ENCODE measurements at places on chromosomes 2 and 18. TPM values are rescaled to one million over a fixed set of nuclear protein-coding genes. Genes with fewer than 3 reads are reported as not detected.

GRCh38 chr2:8334866-8335325 is 347.0 kb upstream of the ID2 start:
- H3K27ac ChIP-seq = no peak overlapping the region
- no peaks in the 10 kb centered on the region for H3K4me1 ChIP-seq
- no peaks in the 10 kb centered on the region for H3K36me3 ChIP-seq
- no peak overlapping the region for H3K4me3 ChIP-seq
- no peak for DNase-seq

GRCh38 chr2:48098539-48098938 is 192.2 kb upstream of the FBXO11 start:
- H3K27ac ChIP-seq = no peak overlapping the region
- no peaks in the 10 kb centered on the region for H3K36me3 ChIP-seq
- no peaks in the 10 kb centered on the region for H3K27me3 ChIP-seq
- DNase-seq = no peak
- no peak overlapping the region for H3K4me3 ChIP-seq
- no peaks in the 10 kb centered on the region for H3K4me1 ChIP-seq

The CPLX4 gene
- not detected for total RNA-seq

DNA sequence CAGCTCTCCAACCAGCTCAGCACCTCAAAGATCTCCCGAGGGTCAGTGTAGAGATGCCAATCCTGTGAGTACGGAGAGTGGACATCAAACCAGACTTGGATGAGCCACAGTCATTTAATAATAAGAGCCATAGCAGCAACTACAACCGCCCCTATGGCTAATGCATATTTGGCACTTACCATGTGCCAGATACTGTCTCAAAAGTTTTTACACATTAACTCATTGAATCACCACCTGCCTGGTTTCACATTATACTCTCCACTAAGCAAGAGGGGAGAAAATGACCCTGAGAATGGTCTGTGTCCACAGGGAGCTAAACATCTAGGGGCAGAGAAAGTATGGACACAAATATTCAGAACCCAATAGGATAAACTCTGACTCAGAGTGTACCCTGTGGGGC is 2.6 kb downstream of the CNPPD1 start:
- H3K4me3 ChIP-seq = no peak overlapping the region
- peaks cover 23% of the 10 kb centered on the region for H3K36me3 ChIP-seq
- DNase-seq = no peak
- H3K4me1 ChIP-seq = peaks cover 26% of the 10 kb centered on the region
- H3K27ac ChIP-seq = no peak overlapping the region

The DQX1 gene
- total RNA-seq = not detected

The TMEM169 gene
- total RNA-seq = 7.3 TPM

GRCh38 chr2:162007447-162008040 is 66.5 kb downstream of the DPP4 start:
- H3K27me3 ChIP-seq = no peaks in the 10 kb centered on the region
- no peaks in the 10 kb centered on the region for H3K36me3 ChIP-seq
- H3K27ac ChIP-seq = no peak overlapping the region

- H3K4me3 ChIP-seq = no peak overlapping the region
- H3K27me3 ChIP-seq = no peaks in the 10 kb centered on the region
- no peak for DNase-seq
- H3K36me3 ChIP-seq = no peaks in the 10 kb centered on the region
- no peak overlapping the region for H3K27ac ChIP-seq
These were observed 83.8 kb downstream of the PPP1R1C start for GRCh38 chr2:182069416-182069815.

DNA sequence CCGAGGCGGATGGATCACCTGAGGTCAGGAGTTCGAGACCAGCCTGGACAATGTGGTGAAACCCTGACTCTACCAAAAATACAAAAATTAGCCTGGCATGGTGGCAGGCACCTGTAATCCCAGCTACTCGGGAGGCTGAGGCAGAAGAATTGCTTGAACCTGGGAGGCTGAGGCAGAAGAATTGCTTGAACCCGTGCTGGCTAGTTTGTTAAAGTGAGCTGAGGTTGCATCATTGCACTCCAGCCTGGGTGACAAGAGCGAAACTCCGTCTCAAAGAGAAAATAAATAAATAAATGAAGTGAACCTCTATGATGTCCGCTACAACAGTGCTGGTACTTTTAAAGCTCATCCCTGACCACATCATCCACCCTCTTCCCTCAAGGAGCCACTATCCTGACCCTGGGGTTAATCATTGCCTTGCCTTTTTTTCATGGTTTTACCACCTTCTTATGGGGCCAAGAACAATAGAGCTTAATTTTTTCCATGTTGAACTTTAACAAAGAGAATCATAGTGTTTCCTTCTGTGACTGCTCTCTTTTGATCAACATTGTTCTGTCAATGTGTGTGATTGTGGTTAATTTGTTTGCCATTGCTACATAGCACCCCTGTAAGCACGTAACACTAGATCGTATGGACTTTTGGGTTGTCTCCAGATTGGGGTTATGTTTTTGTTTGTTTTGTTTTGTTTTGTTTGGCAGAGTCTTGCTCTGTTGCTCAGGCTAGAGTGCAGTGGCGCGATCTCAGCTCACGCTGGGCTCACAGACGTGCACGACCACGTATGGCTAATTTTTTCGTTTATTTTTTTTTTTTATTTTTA is 17.1 kb upstream of the ATRAID start:
- no peaks in the 10 kb centered on the region for H3K27me3 ChIP-seq
- no peak overlapping the region for H3K4me3 ChIP-seq
- no peaks in the 10 kb centered on the region for H3K4me1 ChIP-seq
- no peaks in the 10 kb centered on the region for H3K36me3 ChIP-seq

The GALNT3 gene
- 0.64 TPM for total RNA-seq

DNA sequence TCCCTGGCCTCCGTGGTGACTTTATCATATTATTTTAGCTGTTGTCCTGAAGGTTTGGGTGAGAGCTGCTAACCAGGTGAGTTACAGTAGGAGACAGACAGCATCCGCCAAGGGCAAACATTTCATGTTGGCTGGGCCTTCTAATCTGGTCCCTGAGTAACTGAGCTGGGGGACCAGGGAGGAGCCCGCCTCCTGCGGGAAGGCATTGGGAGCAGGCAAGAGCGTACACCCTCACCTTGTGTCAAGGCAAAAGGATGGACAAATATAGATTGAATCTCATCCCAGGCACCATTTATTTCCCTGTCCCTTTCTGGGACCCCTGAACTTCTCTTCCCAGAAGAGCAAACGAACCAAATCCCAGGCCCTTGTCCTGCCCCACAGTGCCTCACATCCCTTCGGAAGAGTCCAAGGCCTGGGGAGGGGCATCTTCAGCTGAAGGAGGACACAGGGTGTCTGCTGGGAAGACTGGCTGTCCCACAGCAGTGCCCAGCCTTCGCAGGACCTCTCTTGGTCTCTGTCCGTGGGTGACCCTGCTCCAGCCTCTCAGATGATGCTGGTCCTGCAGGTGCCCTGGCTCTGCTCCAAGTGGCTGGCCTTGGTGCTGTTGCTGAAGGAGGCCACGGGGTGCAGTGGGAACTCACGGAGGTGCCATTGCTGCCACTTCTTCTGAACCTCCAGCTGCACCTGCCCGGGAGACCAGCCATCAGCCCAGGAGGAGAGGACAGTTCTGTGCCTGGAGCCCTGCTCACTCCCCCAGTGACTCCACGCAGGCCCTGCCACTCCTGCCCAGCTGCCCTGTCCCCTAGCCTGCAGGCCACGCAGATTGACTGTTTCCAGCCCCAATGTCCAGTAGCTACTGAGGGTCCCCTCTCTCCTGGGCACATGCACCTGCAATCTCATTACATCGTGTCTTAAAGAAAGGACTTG is 8.2 kb downstream of the TMEM37 start:
- no peak overlapping the region for H3K4me3 ChIP-seq
- H3K36me3 ChIP-seq = no peaks in the 10 kb centered on the region
- no peaks in the 10 kb centered on the region for H3K27me3 ChIP-seq
- H3K4me1 ChIP-seq = no peaks in the 10 kb centered on the region
- DNase-seq = no peak
- no peak overlapping the region for H3K27ac ChIP-seq

GRCh38 chr2:17791121-17791816 is 25.0 kb upstream of the MSGN1 start:
- H3K4me3 ChIP-seq = no peak overlapping the region
- H3K4me1 ChIP-seq = no peaks in the 10 kb centered on the region
- no peak overlapping the region for H3K27ac ChIP-seq
- H3K27me3 ChIP-seq = no peaks in the 10 kb centered on the region
- DNase-seq = no peak

GRCh38 chr2:171018522-171018921 is 89.5 kb downstream of the GORASP2 start:
- no peak overlapping the region for H3K27ac ChIP-seq
- H3K27me3 ChIP-seq = no peaks in the 10 kb centered on the region
- H3K4me1 ChIP-seq = no peaks in the 10 kb centered on the region
- no peak for DNase-seq
- H3K36me3 ChIP-seq = peaks cover 26% of the 10 kb centered on the region

The MFF gene
- total RNA-seq = 65.9 TPM

The CIDEA gene
- total RNA-seq = not detected

The SPATA3 gene
- not detected for total RNA-seq

The RHBDD1 gene
- 3.7 TPM for total RNA-seq

The NT5DC4 gene
- total RNA-seq = not detected
